Mesendoderm (in vitro differentiated cells): ENCODE measurements at places on chromosomes 6 and 20.

GRCh38 chr6:106118835-106119431 lies 32.8 kb downstream of the PRDM1 start:
- no peak for DNase-seq

GRCh38 chr20:57809661-57810172 lies 99.9 kb upstream of the PMEPA1 start:
- DNase-seq, result peak; percentile 23

- peak; percentile 58 for DNase-seq
These were observed 245.1 kb downstream of the MYLK4 start for GRCh38 chr6:2505624-2506023.

GRCh38 chr20:368915-369314 lies 11.6 kb upstream of the TRIB3 start:
- no peak for DNase-seq

GRCh38 chr6:54716877-54717276 lies 129.7 kb upstream of the FAM83B start:
- DNase-seq, result no peak

DNA sequence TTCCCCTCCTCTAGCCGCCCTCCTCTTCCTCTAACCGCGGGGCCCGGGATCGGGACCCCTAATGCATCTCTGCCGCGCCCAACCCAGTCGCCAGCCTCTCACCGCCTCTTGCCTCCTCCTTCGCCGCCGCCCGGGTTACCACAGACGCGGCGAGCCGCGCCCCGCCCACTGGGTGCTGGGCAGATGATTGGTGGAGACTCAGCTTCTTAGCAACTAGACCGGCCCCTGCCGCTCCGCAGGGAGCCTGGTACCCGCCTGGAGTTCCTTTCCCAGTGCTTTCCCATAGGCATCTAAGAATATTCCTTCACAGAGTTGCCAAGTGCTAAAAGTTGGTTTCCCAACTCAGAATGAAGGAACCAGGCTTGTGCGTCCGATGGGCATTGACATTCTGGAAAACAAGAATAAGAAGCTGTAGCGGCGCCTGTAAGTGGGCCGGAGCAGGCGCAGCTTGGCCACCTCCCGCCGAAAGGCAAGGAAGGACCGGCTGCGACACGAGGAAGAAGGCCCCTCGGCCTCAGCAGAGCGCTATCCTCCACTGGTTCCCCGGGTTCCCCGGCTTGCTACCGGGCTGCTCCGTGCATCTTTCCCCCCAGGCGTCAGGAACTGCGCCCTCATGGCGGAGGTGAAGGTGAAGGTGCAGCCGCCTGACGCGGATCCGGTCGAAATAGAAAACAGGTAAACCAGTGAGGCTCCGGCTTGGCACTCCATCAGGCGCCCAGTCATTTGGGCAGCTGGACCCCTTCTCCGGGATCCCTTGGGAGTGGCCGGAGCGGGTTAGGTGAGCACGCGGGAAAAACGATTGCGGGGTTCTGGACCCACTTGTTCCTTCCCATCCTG lies at the start of the genes DZANK1 and POLR3F:
TSS of gene DZANK1 (minus strand) at position 137 of the 837 bp plus-strand sequence. CDS start 1,672 bp downstream, outside the sequence.
TSS of gene POLR3F (plus strand) at position 497 of the 837 bp plus-strand sequence. CDS start at position 614, 117 bp downstream.
- peak; percentile 99 for DNase-seq

GRCh38 chr20:49482621-49483017 lies at the start of gene KCNB1:
Gene KCNB1 (minus strand): TSS chr20:49482668. CDS start chr20:49482480, 188 bp downstream.
- DNase-seq, result peak; percentile 91
